ENCODE measurements at places on chromosomes 5 and 9.

DNA sequence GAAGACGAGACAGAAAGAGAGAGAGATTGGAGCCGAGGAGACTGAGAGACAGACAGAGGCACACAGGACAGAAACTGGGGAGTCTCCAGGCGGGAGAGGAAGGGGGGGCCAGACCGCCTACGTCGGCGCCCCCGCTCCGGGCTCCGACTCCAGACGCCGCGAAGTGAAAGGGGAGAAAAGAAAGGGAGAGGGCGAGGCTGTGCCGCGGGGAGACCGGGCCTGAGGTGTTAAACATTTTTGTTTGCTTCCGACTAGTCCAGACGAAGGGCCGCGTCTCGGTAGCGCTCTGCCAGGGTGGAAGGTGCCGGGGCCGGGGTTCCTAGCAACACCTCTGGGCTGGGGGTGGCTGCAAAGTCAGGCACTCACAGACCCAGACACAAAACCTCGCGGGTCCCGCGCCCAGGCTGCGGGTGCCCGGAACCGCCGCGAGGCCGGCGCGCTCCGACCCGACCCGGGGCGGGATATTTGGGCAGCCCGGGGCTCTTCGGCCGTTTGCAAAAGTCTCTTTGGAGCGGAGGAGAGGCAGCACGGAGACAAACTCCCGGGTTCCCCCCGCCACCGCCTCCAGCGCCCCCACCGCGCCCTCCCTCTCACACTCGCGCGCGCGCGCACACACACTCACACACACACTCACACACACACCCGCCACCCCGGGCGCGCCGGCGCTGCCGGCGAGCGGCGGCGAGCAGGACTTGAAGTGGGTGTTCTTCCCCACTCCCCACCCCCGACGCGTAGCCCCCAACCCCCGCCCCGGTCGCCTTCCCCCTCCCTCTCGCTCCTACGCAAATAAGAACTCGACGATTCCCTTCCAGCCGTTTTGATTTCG lies 626 bp upstream of the FST start:
- DNase-seq: no peak

DNA sequence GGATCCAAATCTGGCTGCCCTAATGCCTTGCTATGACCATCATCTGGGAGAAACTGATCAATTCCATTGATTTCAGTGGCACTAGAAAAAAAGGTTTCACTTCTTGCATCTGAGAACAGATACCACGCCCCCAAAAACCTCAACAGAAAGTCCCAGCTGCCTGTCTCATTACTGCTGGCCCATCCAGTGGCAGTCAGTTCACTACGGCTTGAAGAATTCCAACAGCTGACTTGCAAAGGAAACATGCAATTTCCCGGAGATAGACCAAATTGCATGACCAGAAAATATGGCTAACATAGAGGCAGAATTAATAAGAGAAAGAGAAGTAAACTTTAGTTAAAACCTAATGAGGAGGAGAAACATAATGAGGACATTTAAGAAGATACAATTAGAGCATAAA lies 48.6 kb downstream of the UGCG start:
- no peak for DNase-seq

DNA sequence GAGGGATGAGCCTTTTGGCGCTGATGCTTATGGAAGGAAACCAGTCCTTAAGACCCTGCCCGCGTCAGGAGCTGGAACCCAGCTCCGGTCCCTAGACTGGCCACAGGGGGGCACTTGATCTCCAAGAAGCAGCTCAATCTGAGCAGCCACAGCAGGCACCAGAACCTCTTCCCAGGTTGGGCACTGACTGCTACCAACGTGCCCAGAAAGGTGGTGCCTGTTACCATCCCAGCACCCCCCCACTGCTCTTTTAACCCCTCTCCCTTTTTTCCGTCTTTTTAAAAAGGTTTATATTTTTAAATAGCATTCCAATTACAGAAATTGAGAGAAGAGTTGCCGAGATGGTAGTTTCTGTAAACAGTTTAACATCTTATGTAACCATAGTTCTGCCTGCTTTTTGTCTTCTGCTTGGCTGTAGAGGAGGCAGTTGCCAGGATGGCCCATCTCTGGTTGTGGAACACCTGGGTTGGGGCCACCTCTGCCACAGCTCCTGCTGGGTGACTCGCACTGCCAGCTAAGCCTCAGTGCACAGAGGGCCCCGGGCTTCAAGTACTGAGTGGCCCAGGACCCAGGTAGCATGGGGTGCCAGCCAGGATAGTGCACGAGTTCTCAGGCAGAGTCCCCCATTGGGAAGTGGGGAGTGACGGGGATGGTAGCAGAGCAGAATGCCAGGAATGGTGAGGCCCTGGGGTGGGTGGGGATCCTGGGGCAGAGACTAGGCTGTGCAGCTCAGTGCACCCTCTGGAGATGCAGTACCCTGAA lies 62.8 kb downstream of the PFDN1 start:
- DNase-seq: peak; percentile 25

- DNase-seq: peak; percentile 86
Observed at GRCh38 chr5:159057426-159057825, 42.3 kb downstream of the EBF1 start.

- no peak for DNase-seq
Observed at GRCh38 chr5:178818094-178818493, 41.7 kb upstream of the ZNF354B start.

DNA sequence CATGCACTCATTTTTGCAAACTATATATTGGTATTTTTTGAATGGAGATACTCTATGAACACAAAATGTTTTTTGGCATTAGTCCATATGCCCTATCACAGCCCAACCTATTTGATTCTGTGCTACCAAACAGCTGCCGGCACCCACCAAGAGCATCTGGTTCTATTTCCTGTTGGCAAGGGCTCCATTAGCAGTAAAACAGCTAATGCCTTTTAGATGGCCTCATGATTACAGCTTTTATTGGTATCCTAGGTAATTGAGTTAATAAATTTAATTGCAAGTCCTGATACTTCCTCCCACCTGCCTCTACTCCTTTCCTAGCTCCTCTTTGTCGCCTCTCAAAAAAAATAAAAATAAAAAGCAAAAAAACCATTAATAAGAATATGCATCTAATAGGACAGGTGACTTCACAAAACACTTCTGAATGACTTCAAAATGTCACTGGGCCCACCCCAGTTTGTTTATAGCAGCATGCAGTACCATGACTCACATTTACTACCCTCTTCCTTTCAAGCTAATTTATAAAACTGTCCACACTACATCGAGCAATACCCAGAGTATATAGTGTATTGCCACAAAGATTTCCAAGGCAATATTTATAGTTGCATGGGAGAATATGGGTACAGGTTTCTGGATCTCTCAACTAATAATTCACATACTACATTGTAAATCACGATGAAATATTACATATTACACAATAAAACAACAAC lies 620.4 kb downstream of the SLCO4C1 start:
- no peak for DNase-seq

- no peak for DNase-seq
Observed at GRCh38 chr9:89601306-89601705, 3.5 kb upstream of the GADD45G start.

- DNase-seq: no peak
Observed at GRCh38 chr5:6378766-6379103, 388 bp upstream of the MED10 start.

DNA sequence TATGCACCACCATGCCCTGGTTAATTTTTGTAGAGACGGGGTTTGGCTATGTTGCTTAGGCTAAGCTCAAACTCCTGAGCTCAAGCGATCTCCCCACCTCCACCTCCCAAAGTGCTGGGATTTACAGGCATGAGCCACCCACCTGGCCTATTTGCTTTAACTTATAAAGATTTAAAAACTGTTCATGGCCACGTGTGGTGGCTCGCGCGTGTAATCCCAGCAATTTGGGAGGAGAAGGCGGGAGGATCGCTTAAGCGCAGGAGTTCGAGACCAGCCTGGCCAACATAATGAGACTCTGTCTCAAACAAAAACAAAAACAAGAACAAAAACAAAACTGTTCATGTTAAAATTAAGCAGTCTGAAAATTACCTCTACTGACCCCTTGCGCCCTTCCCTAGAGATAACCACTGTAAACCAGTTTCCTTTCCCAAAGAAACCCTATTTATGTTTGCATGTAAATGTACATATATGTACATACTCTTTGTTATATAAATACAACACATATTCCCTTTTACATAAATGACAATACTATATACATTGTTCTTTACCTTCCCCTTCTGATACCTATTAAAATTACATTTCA lies 1.5 kb downstream of the AK6 start:
- no peak for DNase-seq

DNA sequence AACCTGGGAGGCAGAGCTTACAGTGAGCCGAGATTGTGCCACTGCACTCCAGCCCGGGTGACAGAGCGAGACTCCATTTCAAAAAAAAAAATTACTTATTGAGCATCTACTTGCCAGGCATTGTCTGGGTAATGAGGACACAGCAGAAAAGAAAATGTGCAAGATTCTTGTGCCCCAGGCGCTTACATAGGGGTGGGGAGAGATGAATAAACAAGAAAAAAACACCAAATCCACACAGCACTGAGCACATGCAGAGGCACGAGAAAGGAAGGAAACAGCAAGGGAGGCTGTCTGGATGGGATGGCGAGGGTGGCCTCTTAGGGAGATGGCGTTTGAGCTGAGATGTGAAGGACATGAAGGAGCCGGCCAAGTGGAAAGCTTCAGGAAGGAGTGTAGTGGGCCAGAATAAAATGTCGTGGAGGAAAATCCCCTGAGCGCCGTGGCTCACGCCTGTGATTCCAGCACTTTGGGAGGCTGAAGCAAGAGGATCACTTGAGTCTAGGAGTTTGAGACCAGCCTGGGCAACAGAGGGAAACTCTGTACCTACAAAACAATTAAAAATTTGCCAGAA lies 13.9 kb downstream of the DYNC2I2 start:
- DNase-seq: no peak

DNA sequence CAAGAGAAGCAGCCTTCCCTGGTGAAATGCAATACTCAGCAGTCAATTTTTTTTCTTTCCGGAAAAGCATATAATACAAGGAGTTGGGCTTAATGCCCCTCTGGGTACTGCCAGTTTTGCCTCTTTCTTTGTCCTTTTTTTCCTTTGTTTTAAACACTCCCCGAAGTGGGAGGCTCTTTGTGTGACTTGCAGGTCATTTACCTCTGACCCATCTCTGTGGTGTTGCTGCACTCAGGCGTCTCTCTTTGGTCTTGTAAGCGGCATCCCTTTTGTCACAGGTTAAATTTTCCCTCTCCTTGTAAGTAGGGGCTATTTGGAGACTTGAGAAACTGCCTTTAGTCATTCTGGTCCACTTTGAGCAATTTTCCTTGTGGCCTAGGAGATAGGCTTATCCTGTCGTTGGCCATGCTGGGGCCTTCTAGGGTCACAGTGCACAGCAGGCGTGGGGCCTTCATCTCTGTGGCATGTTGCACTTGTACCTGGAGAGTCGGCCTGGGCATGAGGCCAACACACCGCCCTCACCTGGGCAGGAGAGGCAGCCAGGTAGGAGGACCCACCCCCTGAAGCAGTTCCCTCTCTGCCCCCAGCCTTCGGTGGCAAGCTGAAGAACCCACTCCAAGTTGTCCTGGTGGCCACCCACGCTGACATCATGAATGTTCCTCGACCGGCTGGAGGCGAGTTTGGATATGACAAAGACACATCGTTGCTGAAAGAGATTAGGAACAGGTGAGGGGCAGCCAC lies 27.7 kb upstream of the CTSL start:
- no peak for DNase-seq

DNA sequence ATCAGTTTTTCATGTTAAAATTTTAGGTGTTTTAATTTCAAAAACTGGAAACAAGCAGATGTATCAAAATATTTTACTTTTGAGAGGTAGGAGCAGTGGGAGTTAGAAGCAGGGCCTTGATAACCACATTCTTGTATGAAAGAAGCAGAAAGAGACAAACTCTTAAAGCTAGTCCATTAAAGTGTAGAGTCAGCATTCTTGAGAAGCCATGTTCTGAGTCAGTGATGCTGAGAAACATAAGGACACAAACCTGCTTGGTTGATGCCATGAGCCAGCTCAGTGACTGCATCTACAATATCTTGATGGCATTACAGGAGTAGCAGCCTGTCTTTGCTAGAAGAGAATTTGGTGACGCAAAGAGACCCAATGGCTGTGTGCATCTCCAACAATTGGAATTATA lies 826.1 kb upstream of the CTNND2 start:
- DNase-seq: no peak

GRCh38 chr5:43859309-43859708 lies 256.3 kb downstream of the NNT start:
- no peak for DNase-seq

GRCh38 chr5:174589011-174589410 lies 135.4 kb upstream of the MSX2 start:
- DNase-seq: no peak

GRCh38 chr9:129889941-129890717 lies 54.9 kb downstream of the USP20 start:
- DNase-seq: peak; percentile 50

- DNase-seq: no peak
Observed at GRCh38 chr5:59390074-59390659, 503.4 kb downstream of the PDE4D start.

DNA sequence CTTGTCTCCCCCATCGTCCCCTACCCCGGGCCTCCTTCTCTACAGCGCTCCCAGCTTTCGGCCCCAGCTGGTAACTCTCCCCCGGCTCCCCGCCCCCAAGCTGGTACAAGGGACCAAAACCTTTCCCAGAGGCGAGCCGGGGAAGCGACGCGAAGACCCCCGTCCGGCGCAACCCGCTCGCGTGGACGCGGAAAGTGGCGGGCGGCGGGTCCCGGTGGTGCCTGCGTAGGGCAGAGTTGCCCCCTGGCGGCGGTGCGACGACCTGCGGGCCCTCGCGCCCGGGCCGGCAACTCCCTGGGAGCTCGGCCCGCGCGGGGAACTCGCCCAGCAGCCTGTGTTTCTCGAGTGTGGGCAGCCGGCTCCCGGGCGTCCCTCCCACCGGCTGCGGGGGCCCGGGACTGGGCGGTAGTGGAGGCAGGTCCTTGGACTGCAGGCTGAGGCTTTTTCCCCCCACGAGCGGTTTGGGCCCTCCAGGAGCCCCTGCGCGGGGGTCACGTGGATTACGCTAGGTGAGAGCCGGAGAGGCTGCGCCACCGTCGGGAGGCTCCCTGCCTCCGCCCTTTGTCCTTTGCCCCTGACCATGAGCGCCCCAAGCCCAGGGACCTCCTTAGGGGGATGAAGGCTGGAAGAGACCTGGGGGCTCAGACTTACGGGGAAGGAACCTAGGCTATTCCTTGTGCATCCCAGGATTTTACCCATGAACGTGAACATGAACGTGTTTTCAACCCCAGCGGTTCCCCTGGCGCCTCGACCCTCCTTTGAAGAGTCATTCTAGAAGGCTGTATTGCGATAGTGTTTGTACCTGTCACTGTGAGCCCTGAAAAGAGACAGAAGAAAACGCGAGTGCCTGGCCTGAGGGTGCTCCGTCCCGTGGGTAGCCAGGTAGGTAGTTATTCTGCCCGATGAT lies 2.9 kb upstream of the FOXD1 start:
- no peak for DNase-seq

DNA sequence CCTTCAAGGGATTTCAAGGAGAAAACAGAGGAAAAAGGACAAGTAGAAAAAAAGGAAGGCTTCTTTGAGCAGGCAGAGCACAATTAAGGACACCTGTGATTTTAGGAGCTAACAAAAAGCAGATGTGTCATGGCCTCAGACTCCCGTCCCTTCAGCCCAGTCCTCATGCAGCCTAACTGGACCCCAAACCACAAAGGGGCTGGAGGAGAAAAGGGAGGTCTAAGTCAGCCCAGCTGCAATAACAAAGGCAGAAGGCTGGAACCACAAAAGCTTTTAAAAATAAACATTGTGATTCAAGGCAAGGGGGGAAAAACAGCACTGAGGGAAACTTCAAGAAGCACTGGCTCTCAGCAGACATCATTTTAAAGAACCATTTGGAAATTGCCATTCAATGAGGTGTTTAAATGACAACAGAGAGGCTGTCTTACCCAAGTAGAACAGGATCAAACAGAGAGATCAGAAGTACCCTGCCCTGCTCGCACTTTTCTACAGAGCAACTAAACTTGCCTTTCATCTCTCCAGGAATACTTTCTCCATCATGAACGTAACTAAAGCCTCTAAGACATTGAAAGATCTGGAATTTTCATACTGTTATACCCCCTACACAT lies 89.3 kb downstream of the SEMA5A start:
- DNase-seq: no peak
